ENCODE measurements at places on chromosomes 11 and 22.

DNA sequence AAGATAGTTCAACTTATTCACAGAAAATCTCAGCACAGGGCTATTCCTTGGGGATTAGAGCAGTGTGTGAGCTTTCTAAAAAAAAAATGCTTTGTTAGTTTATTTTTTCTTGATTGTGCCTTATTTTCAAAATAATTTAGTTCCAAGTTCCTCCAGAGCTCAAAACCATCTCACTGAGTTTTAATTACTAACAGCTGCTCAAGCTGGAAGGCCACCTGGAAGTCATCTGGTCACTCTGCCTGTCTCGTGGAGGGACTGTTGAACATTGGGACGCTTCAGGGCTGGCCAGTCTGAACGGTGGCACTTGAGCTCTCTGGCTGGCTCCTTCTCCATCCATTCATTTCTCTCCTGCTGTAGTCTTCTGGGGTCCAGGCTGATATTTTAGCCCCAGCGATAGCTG lies 4.0 kb downstream of the OR51E1 start:
- no peak for DNase-seq

- DNase-seq, result no peak
These were observed 31.0 kb upstream of the ST14 start for GRCh38 chr11:130128626-130129025.

DNA sequence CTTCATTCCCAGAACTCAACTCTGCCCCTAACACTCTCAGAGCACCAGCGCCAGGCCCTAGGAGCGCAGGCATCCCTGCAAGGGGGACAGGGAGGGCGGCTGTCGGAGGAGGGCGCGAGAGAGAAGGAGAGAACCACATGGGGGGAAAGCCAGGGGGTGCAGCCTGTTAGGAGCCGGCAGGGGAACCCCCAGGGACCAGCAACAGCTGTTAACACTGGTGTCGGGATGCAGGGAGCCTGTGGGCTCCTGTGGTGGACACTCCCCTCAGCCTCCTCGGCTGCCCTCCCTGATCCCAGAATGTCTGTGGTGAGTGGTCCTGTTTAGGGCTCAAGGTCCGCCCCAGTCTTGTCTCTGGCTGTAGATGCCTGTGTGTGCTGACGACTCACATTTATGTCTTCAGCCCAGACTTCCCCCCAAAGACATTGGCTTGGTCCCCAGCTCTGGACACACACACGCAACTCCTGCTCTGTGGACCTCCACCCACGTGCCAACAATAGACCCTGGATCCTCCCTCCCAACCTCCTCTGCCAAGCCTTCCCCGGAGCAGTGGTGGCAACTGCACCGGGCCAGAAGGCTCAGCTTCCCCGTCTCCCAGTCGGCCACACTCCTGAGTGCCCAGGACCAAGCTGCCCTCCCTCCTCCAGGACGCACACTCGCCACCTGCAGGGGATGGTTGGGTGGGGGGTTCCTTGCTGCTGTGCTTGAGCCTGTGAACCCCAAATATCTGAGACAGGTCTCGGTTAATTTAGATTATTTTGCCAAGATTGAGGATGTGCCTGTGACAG lies 817 bp upstream of the IFITM5 start:
- DNase-seq, result no peak

GRCh38 chr11:128525411-128526243 lies 61.7 kb downstream of the ETS1 start:
- DNase-seq, result no peak

GRCh38 chr11:27388001-27388400 lies 25.0 kb upstream of the CCDC34 start:
- no peak for DNase-seq

DNA sequence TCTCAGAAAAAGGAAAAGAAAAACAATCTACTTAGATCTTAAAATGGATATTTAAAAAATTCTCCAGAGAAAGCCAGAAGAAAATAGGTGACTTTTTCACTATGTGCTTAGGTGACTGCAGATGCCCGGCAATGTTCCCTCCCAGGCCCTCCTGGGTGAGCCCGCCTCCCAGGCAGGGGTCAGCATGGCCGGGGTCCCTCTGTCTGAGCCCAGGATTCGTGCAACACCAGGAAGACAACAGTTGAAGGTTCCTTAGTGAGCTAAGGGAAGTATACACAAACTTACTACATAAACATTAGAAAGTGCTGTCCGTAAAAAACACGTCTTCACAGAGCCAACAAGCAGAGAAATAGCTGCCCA lies 11.6 kb downstream of the MAPK8IP2 start:
- no peak for DNase-seq

- peak; percentile 60 for DNase-seq
These were observed 22.3 kb downstream of the TMEM123 start for GRCh38 chr11:102430158-102430836.

GRCh38 chr11:131668500-131669400 lies 298.3 kb downstream of the NTM start:
- DNase-seq, result peak; percentile 70

- no peak for DNase-seq
These were observed 17.1 kb downstream of the TIMP3 start for GRCh38 chr22:32818446-32819115.

DNA sequence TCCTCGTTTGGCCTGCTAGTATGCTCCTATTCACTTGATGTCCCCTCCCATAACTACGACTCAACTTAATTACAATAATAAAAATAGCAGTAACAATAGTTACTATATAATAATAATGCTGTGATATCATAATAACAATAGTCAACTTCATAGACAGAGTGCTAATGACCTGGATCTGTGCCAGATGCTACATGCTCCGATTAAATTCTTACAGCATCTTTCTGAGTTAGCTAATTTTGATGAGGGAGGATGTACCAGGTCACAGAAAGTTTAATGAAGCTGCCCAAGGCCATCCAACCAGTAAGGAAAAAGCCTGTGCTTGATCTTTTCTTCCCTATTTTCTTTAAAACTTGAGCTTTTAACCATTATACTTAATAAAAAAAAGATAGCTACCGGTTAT lies 413.4 kb upstream of the LRRC4C start:
- DNase-seq, result no peak

DNA sequence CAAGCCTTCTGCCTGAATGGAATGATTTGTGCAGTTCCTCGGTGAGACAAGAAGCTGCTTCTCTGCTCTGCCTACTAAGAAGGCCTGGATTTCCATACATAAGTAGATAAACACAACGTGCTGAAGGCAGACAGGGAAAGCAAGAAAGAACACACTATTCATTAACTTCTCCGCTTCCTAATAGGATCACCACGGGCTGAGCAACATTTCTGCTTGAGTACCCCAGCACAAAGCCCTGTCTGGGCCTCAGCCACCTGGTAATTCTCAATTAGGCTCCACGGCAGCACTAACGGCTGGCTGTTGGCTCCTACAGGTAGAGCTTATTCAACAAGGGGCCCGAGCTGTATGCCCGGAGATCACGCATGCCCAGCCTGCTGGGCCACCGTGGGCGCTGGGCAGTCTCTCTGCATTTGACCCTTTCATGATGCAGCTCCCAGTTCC lies 1156.6 kb downstream of the TBC1D22A start:
- DNase-seq, result no peak

DNA sequence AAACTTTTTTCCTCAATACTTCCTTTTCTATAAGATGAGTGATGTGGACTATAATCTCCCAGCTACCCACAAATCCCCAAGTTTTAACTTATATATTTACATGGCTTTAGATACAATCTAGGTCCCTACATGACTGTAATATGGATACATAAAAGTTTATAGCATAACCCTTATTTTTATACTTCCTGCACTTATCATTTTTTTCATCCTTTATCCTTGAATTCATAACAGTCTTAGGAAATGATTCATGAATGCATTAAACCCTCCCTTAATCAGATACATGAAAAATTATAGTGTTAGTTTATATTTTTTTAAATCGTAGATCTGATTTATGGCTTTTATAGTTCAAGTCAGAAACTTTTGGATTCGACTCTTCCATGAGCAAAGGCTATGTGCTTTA lies 195.8 kb downstream of the MAML2 start:
- DNase-seq, result no peak

DNA sequence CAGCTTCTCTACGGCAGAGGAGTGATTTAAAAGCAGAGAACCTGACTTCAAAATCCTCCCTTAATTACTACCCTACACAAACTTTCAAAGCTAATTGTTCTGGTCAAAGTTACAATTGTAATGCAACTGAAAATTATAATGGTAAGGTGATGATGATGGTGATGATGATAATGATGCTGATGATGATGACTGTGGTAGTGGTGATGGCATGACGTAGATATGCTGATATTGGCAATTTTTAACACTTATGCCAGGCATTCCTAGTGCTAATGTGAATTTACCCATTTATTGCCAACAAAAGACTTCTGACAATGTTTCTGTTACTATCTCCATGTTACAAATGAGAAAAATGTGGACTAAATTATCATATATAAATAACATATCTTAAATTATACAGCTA lies 1831.1 kb downstream of the LRRC4C start:
- no peak for DNase-seq

- no peak for DNase-seq
These were observed 52.4 kb downstream of the LRRC74B start for GRCh38 chr22:21098099-21098671.

DNA sequence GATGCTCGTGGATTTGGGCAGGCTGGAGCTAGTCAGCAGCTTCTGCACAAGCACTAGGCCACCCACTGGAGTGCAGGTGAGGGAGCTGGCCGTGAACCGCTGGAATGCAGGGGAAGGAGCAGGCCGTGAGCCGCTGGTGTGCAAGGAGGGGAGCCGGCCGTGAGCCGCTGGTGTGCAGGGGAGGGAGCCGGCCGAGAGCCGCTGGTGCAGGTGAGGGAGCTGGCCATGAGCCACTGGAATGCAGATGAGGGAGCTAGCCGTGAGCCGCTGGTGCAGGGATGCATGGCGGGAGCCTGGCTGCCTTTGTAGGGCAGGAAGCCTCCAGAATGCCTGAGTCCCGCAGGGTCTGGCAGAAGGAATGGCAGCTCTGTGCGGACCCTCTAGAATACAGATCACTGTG lies 4220.0 kb upstream of the OR11H1 start:
- no peak for DNase-seq

GRCh38 chr11:100515087-100515486 lies 172.0 kb upstream of the ARHGAP42 start:
- DNase-seq, result no peak

Data from GM10248 (cell line).